ENCODE measurements at places on chromosomes 7 and 10.

DNA sequence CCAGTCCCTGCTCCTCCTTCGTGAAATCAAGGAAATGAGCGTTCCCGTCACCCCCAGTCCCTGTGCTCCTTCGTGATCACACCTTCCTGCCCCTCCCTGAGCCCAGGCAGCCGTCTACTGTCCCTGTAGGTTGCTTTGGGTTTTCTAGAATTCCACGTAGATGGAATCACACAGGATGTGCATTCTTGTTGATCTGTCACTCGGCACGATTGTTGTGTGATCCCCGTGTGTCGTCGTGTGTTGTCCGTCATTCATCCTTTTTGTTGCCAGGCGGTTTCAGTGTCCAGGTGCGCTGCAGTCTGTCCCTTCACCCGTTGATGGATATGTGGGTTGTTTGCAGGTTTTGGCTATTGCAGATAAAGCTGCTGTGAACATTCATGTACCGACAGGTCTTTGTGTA is 9.4 kb downstream of the MTG1 start:
- no peak for DNase-seq

GRCh38 chr10:11830836-11831519 is 7.8 kb downstream of the PROSER2 start:
- DNase-seq = no peak

DNA sequence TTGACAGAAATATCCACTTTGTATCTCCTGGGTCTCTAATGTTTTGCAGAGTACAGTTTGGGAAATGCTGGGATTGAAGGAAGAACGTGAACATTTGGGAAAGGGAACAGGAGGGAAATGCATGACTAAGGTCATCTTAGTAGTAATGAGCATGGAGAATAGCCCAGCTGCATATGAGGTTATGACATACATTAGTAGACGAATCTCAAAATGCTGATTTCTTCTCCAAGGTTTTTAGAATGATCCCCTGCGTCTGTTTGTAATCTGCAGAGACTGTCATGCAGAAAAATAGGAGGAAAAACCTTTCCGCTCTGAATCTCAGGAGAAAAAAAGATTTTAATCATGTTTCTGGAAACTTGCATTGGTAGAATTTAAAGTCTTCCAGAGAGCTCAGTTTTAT is 133.6 kb downstream of the PPP1R9A start:
- DNase-seq = no peak

GRCh38 chr7:29422829-29423228 is 140.8 kb upstream of the PRR15 start:
- no peak for DNase-seq

DNA sequence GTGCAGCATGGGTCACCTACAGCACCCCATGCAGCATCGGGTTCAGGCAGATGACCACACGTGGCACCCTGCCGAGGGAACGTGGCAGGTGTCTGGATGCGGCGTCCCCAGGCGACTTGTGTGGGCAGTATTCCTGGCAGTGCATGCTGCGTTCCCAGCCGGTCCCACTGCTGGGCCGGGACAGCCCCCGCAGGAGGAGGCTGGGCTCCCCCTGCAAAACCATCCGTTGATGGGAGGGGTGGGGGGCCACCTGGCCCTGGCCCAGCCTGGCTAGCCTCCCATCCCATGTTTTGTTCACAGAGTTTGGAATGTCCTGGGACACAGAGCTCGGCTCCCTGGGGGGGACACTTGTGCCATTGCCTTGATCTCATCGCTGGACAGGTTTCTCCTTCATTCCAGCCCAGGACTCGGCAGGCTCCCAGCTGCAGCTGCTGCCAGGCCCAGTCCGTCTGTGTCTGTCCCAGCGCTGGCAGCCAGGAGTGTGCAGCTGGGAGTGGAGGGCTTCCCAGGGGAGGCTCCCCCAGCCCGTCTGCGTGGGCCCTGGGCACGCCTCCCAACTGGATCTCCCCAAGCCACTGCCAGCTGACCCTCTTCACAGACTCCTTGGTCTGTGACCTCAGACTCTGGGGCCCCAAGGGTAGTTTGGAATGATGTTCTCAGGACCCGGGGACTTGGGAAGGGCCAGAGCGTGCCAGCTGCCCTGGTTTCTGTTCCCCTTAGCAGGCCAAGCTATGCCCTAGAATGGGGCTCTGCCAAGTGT is 32.6 kb downstream of the TMEM270 start:
- DNase-seq = no peak

- DNase-seq = no peak
Measured at GRCh38 chr10:79555354-79556309, 4.6 kb downstream of the SFTPA2 start.

DNA sequence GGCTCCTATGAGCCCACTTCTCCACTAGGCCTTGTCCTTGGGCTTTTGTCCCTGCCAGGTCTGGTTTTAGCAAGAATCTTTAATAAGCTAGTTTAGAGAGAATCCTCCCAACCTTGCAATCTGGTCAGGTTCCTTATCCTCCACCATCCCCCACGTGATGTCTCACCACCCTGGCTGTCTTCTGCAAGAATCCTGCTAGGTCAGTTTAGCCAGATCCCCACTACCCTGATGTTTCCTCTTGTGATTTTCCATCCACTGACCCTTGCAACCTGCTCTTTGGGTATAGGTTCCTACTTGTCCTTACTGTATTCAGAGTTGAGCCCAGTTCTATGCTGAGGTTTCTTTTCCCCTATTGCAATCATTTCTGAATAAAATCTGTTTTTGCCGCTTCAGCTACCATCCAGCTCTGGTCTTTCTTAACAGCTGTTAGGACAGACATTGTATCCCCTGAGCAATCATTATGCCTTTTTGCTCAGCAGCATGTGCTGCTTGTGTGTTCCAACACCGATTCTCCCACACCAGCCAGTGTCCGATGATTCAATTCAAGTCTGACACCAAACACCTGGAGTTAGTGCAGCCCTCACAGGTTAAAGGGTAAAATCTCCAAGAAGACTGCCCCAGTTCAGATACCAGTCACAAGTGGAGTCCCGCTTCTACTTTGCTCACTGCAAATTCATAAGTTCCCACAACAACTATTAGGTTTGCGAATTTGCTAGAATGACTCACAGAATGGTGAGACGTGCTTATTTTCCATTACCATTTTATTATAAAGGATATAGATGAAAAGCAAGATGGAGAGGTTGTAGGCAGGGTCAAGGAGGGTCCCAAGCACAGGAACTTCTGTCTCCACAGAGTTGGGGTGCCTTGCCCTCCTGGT is 62.2 kb upstream of the ADCY1 start:
- no peak for DNase-seq

DNA sequence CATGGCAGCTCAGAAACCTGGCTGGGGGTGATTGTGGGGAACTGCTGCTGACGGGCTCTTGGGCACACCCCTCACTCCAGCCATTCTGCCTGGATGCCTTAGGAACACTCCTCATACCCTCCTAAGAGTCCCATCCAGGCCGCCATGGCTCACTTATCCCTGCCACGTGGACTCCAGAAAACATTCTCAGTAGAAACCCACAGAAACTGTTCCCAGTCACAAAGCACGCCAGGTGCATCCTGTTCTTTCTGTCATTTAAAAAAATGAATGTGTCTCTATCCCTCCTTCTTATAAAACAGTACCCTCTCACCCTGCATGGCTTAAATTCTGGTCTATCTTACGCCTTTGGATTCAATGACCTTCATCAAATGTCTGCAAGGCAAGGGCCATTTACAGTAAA is 177.7 kb downstream of the CUX1 start:
- no peak for DNase-seq

DNA sequence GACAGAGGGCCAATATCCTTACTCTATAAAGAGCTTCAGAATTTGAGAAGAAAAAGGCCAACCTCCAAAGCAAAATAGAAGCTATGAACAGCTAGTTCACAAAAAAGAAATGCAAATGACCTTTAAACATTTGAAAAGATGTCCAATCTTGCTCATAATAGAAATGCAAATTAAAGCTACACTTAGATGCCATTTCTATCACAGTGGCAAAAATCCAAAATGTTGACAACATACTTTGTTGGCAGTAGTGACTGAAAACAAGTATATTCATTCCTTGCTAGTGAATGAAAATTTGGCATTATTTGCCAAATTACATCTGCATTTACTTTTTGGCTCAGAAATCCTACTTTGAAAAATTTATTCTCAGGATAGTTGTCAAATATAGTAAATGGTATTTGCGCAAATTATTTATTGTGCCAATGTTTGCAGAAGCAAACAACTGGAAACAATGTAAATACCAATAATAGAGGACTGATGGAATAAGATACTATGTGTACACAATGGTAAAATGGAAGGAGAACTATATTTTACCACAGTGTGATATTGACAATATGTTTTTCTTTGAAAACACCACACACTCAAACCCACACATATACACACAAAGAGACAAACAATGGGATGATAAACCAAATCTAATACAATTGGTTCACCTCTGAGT is 9.4 kb downstream of the TMEM106B start:
- no peak for DNase-seq

DNA sequence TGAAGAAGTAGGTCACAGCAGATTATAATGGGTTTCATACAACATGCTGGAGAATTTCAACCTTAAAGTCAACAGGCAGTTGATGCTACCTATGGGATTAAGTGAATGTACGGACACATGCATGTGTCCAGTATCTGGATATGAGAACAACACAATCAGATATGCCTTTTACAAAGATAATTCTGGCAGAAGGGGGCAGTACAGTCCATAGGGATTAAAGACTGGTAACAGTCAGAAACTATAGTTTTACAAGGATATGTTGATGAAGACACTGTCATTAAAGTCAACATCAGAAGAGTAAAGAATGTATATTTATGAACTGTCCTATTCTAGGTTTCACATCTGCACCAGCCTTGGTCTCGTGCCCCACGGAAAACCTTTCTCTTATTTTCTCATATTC is 41.5 kb downstream of the ANKMY2 start:
- DNase-seq = no peak

- DNase-seq = no peak
Measured at GRCh38 chr7:101902680-101903514, 85.5 kb downstream of the CUX1 start.

DNA sequence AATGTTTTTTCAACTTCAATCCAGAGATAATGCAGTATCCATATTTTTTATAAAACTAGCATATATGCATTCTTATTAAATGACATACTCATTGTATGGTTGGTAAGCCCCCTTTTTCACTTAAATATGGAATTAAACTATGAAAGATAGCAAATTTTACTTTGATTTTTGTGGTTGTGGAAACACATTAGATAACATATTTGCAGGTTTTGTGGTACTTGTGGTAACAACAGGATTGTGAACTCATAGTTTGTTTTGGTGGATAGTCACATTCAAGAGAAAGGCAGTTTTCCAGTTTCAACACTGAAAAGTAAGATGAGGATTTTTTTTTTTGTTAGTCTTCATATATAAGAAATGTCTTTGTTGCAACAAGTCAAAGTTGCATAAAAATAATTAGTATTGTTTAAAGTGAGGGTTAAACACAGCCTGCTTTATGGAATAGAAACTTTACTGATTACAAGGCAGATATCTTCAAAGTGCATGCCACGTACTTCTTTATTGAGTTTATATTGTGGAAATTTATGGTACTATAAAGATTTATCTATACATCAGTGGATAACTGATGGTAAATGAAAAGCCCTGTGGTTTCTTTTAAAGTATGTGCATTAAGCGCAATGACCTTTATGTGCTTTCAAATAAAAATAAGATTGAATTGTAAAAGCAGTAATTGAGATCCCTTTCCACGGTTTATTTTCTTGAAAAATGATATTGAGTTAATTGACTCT is 39.7 kb upstream of the SEMA3D start:
- DNase-seq = no peak

DNA sequence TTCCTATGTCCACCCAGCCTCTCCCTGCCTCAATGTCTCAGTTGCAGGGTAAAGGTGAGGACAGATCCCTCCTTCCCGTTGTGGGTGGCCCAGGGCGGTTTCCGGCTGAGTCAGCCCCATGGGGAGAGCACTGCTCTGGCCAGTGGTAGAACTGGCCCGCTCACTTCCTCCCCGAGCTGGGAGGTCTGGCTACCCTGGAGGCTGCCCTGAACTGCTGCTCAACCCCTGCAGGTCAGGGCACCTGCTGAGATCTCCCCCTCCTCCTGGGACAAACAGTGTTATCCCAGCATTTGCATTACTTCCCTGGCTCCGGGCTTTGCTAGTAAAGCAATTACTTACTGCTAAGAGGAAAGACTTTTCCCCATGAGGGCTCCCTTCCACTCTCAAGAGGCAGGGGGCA is 21.4 kb upstream of the IMPDH1 start:
- DNase-seq = no peak

DNA sequence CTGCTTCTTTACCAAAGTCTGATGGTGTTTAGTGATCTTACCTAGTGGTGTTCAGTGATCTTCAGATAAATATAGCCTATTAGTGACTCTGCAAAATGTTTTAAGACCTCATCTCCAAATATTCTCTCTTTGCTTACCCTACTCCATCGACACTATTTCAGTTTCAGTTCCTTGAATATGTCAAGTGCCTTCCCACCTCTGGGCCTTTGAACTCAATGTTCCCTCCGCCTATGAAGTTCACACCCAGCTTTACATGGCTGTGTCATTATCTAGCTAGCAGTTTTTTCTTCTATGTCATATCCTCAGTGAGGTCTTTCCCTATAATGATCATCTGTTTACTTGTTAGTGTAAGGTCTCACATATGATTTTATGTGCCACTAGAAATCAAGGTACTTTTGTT is 322.6 kb downstream of the DGKB start:
- DNase-seq = no peak

- no peak for DNase-seq
Measured at GRCh38 chr10:112955582-112956421, 5.8 kb downstream of the TCF7L2 start.

DNA sequence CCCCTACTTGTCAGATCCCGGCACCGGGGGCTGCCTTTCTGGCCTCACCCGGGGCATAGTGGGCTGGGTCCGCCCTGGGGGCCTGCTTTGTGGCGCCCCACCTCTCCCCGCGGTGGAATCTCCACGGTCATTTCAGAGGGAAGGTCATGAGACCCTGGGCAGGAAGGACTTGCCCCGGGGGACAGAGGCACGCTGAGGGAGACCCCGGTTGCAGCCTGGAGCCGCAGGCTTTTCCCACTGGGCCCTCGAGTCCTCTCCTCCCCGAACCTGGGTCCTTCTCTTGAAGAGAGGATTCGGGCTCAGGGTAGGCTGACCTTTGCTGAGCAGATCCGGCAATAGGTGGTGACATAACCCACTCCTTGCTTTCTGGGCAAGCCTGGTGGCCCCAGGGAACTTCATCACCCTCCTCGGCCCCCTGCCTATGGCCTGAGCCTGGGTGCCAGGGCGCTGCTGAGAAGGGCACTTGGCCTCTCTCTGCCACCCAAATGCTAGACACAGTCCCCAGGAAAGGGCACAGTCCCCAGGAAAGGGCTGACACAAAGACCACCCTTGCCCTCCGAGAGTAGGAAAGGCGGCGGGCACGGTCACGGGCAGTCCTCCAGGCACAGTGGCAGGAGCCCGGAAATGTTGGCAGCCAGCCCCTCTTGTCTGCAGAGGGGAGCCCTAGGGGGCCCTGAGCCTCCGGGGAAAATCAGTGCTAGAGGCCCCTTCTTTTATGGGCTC is 36.2 kb downstream of the FKBP6 start:
- DNase-seq = no peak
